ENCODE measurements at places on chromosomes 1 and 21. TPM values are rescaled to one million over a fixed set of nuclear protein-coding genes. Genes with fewer than 3 reads are reported as not detected.
A peak's percentile ranks its signal among the peaks of the same experiment; 100 is the strongest.

RGS7 gene
- 0.65 TPM for total RNA-seq

FGR gene
- not detected for total RNA-seq

GRCh38 chr1:57550092-57550491 lies 126.2 kb upstream of the DAB1 start:
- DNase-seq: no peak

GRCh38 chr1:42766741-42767509 lies at the start of the genes C1orf50 and P3H1:
Gene C1orf50, plus strand, starts transcription at chr1:42767249. Its CDS starts 63 bp downstream, at chr1:42767312.
Gene P3H1, minus strand, starts transcription at chr1:42767028. Its CDS starts 57 bp downstream, at chr1:42766971.
- peak; percentile 99 for DNase-seq

DNA sequence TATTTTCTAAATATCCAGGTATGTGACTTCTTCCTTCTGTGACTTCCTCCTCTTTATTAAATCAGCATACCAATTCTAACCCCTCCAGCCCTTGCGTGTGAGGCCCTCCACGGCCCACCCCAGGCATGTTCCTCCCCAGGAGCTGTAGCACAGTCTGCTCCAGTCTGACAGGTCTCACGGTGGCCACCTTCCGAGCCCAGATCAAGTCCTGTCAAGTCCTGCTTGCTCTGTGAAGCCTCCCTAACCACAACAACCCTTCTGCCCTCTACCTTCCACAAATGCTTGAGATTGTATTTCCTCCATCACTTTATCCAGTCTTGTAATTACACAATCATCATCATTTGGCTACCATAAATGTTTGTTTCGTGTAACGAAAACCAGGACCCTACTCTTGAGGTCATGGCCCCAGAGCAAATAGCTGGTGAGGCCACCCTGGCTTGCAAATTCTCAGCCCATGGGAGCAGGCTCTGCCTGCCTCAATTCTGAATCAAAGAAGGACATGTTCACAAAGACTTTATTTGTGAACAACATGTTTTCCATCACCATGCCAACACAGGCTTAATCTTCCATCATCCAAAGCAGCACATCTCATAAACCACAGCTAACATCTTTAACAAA lies 33.0 kb upstream of the S100A7 start:
- no peak for DNase-seq

- DNase-seq: no peak
These were observed 20.7 kb downstream of the SFT2D2 start for GRCh38 chr1:168246506-168246905.

DNA sequence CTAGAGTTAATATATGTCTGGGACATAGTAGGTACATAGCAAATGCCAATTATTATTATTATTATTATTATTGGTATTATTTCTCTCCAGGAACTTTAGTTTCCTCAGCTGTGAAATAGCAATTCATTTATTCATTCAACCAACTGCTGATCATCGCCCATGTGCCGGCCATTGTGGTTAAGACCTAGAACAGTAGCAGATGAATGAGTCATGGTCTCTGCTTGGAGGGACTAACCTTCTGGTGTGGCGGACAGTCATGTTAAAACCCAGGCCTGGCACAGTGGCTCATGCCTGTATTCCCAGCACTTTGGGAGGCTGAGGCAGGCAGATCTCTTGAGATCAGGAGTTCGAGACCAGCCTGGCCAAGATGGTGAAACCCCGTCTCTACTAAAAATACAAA lies 23.8 kb upstream of the LDLRAP1 start:
- DNase-seq: no peak

GRCh38 chr1:157292302-157292701 lies 154.1 kb upstream of the ETV3 start:
- no peak for DNase-seq

GRCh38 chr1:79633456-79633855 lies 626.9 kb upstream of the ADGRL4 start:
- DNase-seq: no peak

OR2W3 gene
- total RNA-seq: 0.96 TPM

DNA sequence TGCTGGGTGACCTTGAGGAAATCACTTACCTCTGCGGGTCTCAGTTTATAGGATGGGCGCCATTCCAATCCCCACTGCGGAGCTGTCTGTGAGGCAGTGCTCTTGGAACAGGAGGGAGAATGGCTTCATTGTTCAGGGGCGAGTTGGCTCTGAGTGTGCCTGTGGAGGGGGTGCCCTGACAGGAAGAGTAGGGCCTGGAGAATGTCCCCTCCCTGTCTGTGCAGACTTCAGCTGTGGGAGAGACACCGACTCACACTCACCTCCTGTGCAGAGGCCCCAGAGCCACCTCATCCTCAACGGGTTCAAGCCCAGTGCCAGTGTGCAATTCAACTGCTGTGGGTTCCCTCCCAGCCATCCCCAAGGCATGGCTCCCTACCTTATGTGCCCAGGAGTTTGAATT lies 17.1 kb downstream of the ADORA1 start:
- no peak for DNase-seq

AMY1B gene
- not detected for total RNA-seq

DNA sequence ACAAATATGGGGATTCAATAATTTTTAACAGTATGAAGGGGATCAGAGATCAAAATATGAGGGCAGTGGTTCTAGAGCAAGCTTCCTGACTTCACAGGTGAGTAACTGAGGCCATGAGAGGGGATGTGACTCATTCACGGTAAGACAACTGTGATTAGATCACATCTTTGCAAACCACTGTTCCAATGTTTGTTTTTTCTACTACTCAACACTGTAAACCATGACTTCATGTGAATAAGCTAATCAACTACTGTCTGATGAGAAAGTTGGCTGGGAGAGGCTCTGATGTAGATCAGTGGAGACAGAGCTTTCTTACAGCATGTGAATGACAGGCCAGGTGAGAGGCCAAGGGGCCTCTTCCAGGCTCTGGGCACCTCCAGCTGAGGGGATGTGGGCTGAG lies 84.7 kb downstream of the BRINP2 start:
- no peak for DNase-seq

CFAP74 gene
- 0.12 TPM for total RNA-seq

GRCh38 chr1:7705048-7705907 lies 65.8 kb upstream of the VAMP3 start:
- no peak for DNase-seq

DNA sequence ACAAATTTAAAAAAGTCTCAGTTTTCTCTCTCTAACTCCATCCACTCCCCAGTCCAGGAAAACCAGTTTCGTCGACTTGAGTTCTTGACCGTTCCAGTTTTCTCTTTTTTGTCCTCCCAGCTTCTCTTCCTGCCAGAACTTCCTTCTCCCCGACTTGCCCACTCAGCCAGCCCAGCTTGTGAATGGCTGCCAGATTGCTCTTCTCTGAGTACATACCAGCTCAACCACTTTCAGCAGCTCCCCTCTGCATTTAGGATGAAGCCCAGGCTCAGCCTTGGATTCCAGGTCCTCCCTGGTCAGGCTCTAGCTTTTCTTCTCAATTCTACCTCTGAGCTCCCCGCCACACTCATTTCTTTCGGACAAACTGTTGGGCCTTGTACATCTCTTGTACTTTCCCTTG lies 1.4 kb downstream of the DIO1 start:
- DNase-seq: no peak

GRCh38 chr1:156435545-156436140 lies 64.9 kb downstream of the MEF2D start:
- DNase-seq: no peak

GRCh38 chr1:96723377-96723776 lies 1.8 kb downstream of the PTBP2 start:
- no peak for DNase-seq

GRCh38 chr1:59178339-59179187 lies 118.3 kb upstream of the FGGY start:
- no peak for DNase-seq

- DNase-seq: no peak
These were observed 297.8 kb downstream of the BRINP3 start for GRCh38 chr1:190179817-190180216.

DNA sequence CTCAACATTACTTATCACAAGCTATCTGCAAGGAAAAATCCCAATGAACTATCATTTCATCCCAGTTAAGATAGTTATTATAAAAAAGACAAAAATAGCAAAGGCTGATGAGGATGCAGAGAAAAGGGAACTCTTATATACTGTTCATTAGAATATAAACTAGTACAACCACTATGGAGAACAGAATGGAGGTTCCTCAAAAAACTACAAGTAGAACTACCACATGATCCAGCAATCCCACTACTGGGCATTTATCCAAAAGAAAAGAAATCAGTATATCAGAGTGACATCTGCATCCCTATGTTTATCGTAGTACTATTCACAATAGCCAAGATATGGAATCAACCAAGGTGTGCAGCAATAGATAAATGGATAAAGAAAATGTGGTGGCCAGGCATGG lies 4.9 kb upstream of the C1orf185 start:
- no peak for DNase-seq

SAMD13 gene
- 2.3 TPM for total RNA-seq

GRCh38 chr21:41207401-41208375 lies 39.7 kb downstream of the BACE2 start:
- DNase-seq: no peak

TMIGD3 gene
- not detected for total RNA-seq

- no peak for DNase-seq
These were observed 18.1 kb downstream of the GALNT2 start for GRCh38 chr1:230085178-230085515.

KRTAP13-2 gene
- not detected for total RNA-seq

AIRE gene
- not detected for total RNA-seq

RIPPLY3 gene
- 3.2 TPM for total RNA-seq

- no peak for DNase-seq
These were observed 1.5 kb upstream of the SCP2 start for GRCh38 chr1:52925571-52926005.

OR2T29 gene
- total RNA-seq: not detected

GRCh38 chr1:54835131-54835898 lies 34.2 kb upstream of the TTC22 start:
- DNase-seq: no peak

RBM11 gene
- total RNA-seq: 0.65 TPM

- no peak for DNase-seq
These were observed 12.3 kb downstream of the RAB4A start for GRCh38 chr1:229283183-229283611.

DNA sequence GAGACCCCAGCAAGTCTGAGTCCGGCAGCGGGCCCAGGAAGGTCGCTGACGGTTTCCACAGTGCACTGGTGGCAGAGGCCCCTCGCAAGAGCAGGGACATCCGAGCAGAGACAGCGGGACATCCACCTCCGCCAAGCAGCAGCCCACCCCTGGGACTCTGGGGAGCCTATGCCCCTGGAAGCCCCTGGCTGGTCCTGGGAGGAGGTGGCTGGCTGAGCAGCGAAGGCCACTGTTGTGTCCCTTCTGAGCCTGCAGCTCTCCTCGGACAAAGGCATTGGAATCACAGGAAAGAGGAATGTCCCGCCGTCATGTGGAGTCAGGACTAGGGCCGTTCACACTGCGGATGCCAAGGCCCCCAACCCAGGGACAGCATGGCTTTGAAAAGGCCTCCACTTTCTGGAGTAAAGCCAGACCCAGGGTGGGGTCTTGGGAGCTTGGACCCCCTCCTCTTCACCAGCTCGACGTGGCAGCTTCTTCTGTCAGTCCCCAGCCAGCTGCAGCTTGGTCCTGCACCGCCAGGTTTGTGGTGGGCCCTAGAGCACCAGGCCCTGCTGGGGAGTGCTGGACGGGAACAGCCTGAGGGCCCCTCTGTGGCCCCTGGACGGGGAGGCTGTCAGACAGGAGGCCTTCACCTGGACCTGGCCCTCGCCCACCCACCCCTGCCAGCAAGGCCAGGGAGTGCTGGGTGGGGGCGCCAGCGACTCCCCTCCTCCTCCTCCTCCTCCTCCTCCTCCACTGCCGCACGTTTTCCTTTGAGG lies 1.4 kb downstream of the MEGF6 start:
- no peak for DNase-seq

DNA sequence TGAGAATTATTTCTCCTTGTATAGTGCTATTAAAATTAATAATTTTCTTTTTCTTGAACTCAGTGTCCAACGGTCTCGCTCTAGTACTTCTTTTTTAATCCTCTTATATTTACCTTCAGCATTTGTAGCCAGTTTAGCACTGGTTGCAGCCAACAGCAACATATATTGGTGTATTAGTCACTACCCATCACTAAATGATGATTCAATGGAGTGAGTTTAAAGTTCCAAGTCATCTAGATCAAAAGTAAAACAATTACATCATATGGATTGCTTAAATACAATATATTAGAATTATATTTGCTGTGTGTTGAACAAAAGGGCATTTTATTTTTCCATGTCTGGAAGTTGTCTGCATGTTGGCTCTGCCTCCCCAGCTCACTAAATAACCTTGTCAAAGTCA lies 591.8 kb downstream of the ADGRL2 start:
- no peak for DNase-seq

DNA sequence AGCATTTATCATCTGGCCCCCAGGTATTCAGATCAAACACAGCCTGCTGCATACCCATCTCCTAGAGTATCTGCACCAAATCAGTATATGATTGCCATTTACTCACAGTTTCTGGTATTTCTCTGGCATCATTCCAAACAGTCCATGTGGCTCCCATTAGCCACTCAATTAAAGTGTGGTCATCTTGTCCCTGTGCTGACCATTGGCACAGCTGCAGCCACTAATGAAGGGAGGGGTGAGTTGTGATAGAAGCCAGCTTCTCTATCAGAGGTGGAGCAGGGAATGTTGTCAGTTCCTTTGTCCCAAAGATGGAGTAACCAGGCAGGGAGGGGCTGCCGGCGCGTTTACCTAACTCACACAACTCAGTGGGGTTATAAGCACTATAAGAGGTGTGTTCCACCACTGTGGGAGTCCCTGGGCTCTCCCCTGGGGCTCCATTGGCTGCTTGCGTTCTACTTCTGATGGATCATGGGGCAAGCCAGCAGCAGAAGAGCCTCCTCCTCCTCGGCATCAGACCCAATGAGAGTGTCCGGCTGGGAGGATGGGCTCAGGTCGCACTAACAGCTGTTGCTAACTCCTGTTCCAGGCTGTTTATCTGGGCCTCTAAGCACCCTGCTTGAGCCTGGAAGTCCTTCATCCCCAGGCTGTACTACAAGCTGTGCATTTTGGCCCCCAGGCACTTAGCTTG lies 108.6 kb downstream of the GDAP2 start:
- DNase-seq: no peak

DNA sequence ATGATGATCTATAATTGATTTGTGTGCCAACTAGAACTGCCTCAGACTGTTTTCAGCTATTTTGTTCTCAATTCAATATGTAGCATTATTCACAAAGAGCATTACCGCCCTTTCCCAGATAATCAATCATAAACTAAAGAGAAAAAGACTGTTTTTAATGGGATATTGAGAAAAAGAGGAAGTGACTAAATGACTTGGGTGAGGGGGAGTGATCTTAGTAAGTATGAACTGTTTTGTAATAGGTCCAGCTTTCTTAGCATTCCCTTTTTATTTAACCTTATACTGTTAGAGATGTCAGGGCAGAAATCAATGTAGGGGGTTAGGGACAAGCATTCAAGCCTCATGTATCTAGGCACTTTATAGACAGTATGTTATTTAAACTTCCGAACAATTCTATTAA lies 157.8 kb upstream of the DPYD start:
- no peak for DNase-seq

GRCh38 chr1:43671193-43671592 lies 21.2 kb downstream of the KDM4A start:
- DNase-seq: no peak

SLAMF8 gene
- not detected for total RNA-seq

- no peak for DNase-seq
These were observed 17.2 kb upstream of the BEND5 start for GRCh38 chr1:48793863-48794262.
